CD4-positive, CD25-positive, alpha-beta regulatory T cell (primary cell): ENCODE measurements at places on chromosomes 5 and 9. TPM values are rescaled to one million over a fixed set of nuclear protein-coding genes. Genes with fewer than 3 reads are reported as not detected.

- no peak for DNase-seq
- no peaks in the 10 kb centered on the region for H3K4me1 ChIP-seq
- H3K4me3 ChIP-seq, result no peak overlapping the region
Observed at GRCh38 chr5:35415309-35415708, 185.0 kb upstream of the PRLR start.

GRCh38 chr5:124661317-124662141, 84.9 kb downstream of the ZNF608 start:
- no peaks in the 10 kb centered on the region for H3K4me1 ChIP-seq
- no peaks in the 10 kb centered on the region for H3K36me3 ChIP-seq
- no peak overlapping the region for H3K4me3 ChIP-seq
- DNase-seq, result no peak

GRCh38 chr5:72238712-72239445, 81.2 kb downstream of the MRPS27 start:
- no peaks in the 10 kb centered on the region for H3K27me3 ChIP-seq
- no peaks in the 10 kb centered on the region for H3K4me1 ChIP-seq
- peaks cover 19% of the 10 kb centered on the region for H3K36me3 ChIP-seq
- DNase-seq, result no peak
- no peak overlapping the region for H3K4me3 ChIP-seq

GRCh38 chr5:176779537-176779936, 30.8 kb upstream of the UNC5A start:
- H3K27me3 ChIP-seq, result no peaks in the 10 kb centered on the region
- no peak for DNase-seq
- no peak overlapping the region for H3K27ac ChIP-seq
- H3K4me1 ChIP-seq, result peaks cover 20% of the 10 kb centered on the region
- no peaks in the 10 kb centered on the region for H3K36me3 ChIP-seq

- H3K27me3 ChIP-seq, result no peaks in the 10 kb centered on the region
- peak overlapping the region; percentile 24 for H3K27ac ChIP-seq
- no peaks in the 10 kb centered on the region for H3K36me3 ChIP-seq
- peaks cover 36% of the 10 kb centered on the region for H3K4me1 ChIP-seq
- H3K4me3 ChIP-seq, result no peak overlapping the region
- DNase-seq, result no peak
Observed at GRCh38 chr9:15308511-15308910, 1.5 kb upstream of the TTC39B start.

DNA sequence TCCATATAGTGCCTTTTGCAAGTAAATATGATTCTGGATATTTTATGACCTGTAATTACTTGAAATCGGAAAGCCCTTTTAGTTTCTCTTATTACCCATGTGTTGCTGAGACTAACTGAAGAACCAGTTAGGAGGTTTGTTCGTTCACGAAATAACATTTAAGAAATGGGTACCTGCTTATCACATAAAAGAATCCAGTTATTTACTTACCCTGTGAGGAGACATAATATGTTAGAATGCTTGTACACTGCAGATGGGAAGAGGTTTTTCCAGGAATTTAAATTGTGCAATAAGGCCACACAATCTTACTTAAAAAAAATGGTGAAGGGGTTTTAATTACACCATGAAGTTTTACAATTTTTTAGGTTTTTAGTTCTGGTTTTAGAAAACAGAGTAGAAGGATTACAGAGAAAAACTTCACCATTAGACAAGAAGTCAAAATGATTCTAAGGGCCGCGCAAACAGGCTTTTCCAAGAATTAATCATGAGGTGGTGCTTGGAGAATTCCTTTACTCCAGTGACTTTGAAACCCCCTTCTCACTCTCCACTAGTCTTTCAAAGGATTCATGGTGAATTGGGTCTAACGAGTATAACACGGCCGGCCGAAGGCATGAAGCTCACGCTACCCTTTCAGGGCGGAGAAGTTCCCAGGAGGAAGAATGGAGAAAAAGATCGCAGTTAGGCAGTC, 1.1 kb upstream of the PTGER4 start:
- H3K27me3 ChIP-seq, result no peaks in the 10 kb centered on the region
- peaks cover 56% of the 10 kb centered on the region for H3K4me1 ChIP-seq
- peak overlapping the region; percentile 90 for H3K27ac ChIP-seq
- peak overlapping the region; percentile 83 for H3K4me3 ChIP-seq

DNA sequence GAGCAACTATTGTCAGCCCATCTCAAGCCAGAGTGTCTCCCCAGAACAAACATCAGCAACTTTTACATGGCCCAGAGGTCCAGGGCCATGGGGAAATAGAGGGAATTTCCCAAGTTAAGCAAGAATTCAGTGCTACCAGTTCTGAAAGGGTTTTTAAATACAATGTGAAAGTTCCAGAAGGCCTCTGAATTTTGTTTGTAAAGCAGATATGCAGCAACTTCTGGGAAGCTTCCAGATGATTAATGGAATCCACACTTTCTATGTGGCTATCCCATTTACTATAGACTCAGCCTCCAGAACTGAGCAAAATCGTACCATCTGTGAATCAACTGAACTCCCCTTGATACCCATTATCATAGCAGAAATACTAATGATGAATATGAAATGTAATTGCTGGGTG, 93.8 kb downstream of the FEM1C start:
- H3K27me3 ChIP-seq, result peaks cover 2% of the 10 kb centered on the region
- H3K4me1 ChIP-seq, result no peaks in the 10 kb centered on the region
- no peaks in the 10 kb centered on the region for H3K36me3 ChIP-seq
- H3K4me3 ChIP-seq, result no peak overlapping the region
- DNase-seq, result no peak

GRCh38 chr9:109297899-109298298, 23.0 kb downstream of the EPB41L4B start:
- H3K27ac ChIP-seq, result no peak overlapping the region
- H3K27me3 ChIP-seq, result peaks cover 2% of the 10 kb centered on the region
- DNase-seq, result no peak
- H3K4me3 ChIP-seq, result no peak overlapping the region
- no peaks in the 10 kb centered on the region for H3K36me3 ChIP-seq
- H3K4me1 ChIP-seq, result no peaks in the 10 kb centered on the region

The RPL12 gene
- total RNA-seq, result 1,070 TPM

The PCDHA1 gene
- total RNA-seq, result not detected

The RETREG1 gene
- total RNA-seq, result 31.0 TPM
